ENCODE measurements at places on chromosomes 1 and 21. TPM values are rescaled to one million over a fixed set of nuclear protein-coding genes. Genes with fewer than 3 reads are reported as not detected.

DNA sequence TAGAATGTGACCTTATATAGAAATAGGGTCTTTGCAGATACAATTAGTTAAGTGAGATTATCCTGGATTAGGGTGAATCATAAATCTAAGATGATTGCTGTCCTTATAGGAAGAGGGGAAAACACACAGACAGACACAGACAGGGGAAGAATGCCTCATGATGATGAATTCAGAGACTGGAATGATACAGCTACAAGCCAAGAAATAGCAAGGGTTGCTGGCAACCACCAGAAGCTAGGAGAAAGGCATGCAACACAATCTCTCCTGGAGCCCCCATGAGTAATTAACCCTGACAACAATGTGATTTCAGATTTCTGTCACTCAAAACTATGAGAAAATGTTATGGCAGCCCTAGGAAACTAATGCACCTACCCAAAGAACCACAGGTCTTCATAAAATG, 19.1 kb upstream of the PPIH start:
- no peaks in the 10 kb centered on the region for H3K4me1 ChIP-seq
- H3K4me3 ChIP-seq, result no peak overlapping the region
- DNase-seq, result no peak
- H3K36me3 ChIP-seq, result no peaks in the 10 kb centered on the region
- H3K27ac ChIP-seq, result no peak overlapping the region

DNA sequence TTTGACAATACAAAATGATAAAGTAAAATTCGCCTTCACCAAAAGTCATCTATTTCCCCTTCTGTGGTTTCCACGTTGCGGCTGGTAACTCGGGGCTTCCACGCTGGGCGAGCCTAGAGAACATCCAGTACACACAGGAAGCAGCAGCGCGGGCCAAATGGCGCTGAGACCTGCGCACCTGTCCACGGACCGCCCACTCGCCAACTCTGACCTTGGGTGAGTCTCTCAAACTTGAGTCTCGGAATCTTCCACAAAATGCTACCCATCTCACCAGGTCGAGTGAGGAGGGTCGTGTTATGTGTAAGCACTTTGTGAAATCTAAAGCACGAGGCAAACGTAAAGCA, 820 bp upstream of the TTF2 start:
- no peak overlapping the region for H3K4me3 ChIP-seq
- H3K36me3 ChIP-seq, result peaks cover 9% of the 10 kb centered on the region
- H3K27ac ChIP-seq, result no peak overlapping the region
- DNase-seq, result peak; percentile 72
- H3K27me3 ChIP-seq, result no peaks in the 10 kb centered on the region

GPN2 gene
- polyA plus RNA-seq, result 15.1 TPM

GRCh38 chr1:224884361-224884801, 45.1 kb upstream of the DNAH14 start:
- no peaks in the 10 kb centered on the region for H3K4me1 ChIP-seq
- H3K27ac ChIP-seq, result no peak overlapping the region
- DNase-seq, result no peak
- peaks cover 8% of the 10 kb centered on the region for H3K36me3 ChIP-seq

DNA sequence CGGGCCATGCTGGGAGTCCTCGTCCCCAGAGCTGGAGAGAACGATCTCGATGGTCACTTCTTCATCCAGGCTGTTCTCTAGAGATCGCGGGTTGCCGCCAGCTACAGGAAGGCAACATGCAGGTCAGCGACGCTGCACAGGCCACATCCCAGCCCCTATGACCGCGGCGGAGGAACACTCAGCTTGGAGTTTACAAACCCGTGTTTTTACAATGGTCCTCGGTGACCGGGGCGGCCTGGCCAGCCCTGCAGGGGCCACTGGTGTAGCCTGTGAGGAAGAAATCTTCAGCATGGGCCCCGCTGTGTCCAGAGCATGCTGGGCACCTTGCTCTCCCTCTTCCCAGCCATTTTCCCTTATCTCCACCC, 30.5 kb downstream of the ZNF496 start:
- DNase-seq, result no peak
- peaks cover 27% of the 10 kb centered on the region for H3K36me3 ChIP-seq
- H3K27me3 ChIP-seq, result no peaks in the 10 kb centered on the region
- no peak overlapping the region for H3K27ac ChIP-seq
- peaks cover 4% of the 10 kb centered on the region for H3K4me1 ChIP-seq

SPATA21 gene
- polyA plus RNA-seq, result not detected

FHAD1 gene
- not detected for polyA plus RNA-seq

DNA sequence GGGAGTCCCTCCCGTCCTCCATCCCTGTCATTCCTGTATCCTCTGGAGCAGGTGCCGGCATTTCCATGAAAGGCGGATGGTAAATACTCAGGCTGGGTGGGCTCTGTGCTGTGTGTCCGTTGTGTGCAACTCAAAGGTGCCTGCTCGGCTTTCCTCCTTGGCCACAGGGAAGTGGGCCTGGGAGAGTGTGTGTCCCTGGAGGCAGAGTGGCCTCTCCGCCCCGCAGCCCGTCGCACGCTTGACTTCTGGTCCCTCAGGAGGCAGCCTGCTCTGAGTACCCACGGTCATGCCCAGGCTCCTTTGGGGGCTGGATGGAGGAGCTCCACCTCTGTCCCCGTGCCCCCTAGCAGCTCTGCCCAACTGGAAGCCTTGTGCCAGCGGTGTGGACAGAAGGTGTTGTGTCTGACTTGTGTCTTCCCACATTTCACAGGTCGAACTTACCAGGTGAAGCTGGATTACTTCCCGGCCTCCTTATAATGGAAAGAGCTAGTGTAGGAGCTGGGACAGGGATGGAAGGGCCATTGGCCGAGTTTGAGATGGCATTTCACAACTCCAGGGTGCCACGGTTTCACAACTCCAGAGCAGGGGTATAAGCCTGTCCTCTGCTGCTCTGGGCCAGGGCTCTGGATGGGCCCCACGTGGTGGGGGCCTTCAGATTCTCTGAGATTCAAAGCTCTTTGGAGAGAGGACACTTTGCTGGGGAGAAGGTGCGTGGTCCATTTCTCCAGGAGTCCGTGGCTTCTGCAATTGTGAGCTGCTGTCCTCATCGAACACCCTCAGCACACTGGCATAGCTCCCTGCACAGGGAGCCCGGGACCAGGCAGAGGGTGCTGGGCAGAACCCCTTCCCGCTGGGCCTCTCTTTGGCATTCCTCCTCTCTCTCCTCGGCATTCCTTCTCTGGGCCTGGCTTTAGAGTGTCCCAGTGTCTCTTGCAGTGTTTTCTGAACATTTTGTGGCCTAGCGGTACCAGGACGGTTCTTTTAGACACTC, 152.7 kb upstream of the COL6A1 start:
- no peak overlapping the region for H3K27ac ChIP-seq
- H3K27me3 ChIP-seq, result peaks cover 7% of the 10 kb centered on the region
- peaks cover 12% of the 10 kb centered on the region for H3K4me1 ChIP-seq
- H3K36me3 ChIP-seq, result no peaks in the 10 kb centered on the region
- peak overlapping the region; percentile 59 for H3K4me3 ChIP-seq

- no peak for DNase-seq
- H3K36me3 ChIP-seq, result no peaks in the 10 kb centered on the region
- H3K4me1 ChIP-seq, result peaks cover 43% of the 10 kb centered on the region
- no peak overlapping the region for H3K27ac ChIP-seq
Observed at GRCh38 chr1:205584732-205585131, 47.1 kb downstream of the ELK4 start.

DPH5 gene
- polyA plus RNA-seq, result 45.8 TPM

DNA sequence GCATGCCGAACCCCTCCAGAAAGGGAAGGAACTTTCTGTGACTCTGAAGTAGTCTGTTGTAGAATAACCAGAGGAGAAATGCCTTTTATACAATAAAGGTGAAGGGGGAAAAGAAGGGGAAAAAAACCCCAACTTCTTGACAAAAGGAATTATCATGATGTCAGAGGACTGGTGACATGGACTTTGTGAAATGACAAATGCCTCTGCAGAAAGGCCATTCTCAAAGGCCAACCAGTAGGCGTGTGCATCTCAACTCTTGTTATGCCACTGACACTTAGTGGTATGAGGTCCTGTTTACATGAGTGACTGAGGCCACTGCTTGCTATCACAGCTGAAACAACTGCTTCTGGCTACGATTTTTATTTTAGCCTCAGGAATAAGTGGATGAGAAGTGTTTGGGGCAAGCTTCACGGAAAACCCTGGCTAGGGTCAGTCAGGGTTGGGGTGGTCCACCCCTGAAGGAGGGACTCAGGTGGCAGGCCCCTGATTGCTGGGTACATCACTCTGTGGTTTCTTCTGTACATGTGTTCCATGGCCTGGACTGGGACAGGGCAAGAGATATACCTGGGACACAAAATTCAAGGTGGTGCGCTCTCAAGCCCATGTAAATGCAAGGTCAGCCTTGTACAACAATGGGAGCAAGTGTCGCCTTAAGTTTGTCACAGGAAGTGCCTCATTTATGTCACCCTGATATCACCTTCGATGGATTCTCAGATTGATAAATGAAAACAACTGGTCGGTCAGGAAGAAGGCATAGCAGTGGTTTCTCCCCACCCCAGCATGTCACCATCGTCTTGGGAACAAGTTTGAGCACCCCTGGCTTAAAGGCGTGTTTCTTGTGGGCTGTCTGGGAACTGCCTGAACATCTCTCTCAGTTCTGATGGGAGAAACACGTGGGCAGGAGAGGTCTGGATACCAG, 12.4 kb downstream of the RUNX1 start:
- no peak overlapping the region for H3K4me3 ChIP-seq
- H3K27ac ChIP-seq, result no peak overlapping the region
- H3K4me1 ChIP-seq, result peaks cover 58% of the 10 kb centered on the region
- DNase-seq, result no peak
- peaks cover 19% of the 10 kb centered on the region for H3K36me3 ChIP-seq
- H3K27me3 ChIP-seq, result no peaks in the 10 kb centered on the region

ZYG11B gene
- 10.0 TPM for polyA plus RNA-seq

- no peak overlapping the region for H3K4me3 ChIP-seq
- H3K36me3 ChIP-seq, result peaks cover 9% of the 10 kb centered on the region
Observed at GRCh38 chr1:11138029-11138428, 38.4 kb upstream of the EXOSC10 start.

GJA8 gene
- polyA plus RNA-seq, result not detected

DNA sequence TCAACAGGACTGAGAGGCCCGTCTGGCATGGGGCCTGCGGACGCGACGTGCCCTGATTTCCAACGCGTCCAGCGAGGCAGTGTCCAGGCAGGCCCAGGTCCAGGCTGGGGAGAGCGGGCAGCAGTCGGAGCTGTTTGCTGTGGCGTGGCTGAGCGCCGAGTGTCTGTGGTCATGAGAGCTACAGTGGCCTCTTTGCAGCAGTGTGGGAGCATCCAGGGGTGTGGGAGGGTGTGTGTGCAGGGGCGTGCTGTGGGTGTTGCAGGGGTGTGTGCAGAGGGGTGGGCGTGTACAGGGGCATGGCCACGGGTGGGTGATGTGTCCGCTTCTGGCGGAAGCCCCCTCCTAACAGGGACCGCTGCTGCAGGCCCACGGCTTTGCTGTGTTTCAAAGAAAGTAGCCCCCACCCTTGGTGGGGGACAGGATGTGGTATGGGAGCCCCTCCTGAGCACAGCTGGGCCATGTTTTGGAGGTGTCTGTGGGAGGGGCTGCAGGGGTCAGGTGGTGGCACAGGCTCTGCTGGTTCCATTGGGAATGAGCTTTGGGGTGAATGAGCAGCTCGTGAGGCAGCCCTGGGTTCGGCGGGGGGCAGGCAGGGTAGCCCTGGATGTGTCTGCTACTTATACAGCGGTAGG, 17.7 kb downstream of the PLCH2 start:
- no peaks in the 10 kb centered on the region for H3K36me3 ChIP-seq
- H3K27ac ChIP-seq, result peak overlapping the region; percentile 88
- peak overlapping the region; percentile 66 for H3K4me3 ChIP-seq
- no peaks in the 10 kb centered on the region for H3K27me3 ChIP-seq

DNA sequence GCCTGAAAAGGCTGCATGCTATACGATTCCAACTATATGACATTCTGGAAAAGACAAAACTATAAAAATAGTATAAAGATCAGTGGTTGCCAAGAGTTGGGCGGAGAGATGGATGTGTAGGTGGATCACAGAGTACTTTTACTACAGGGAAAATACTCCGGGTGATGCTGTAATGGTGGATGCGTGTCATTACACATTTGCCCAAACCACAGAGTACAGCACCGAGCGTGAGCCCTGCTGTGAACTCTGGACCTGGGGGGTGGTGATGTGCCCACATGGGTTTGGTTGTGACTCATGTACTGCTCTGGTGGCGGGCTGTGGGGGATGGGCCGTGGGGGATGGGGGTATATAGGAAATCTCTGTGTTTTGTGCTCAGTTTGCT, 162.7 kb upstream of the COL6A1 start:
- no peak overlapping the region for H3K4me3 ChIP-seq
- peaks cover 27% of the 10 kb centered on the region for H3K27me3 ChIP-seq
- H3K27ac ChIP-seq, result no peak overlapping the region
- peaks cover 3% of the 10 kb centered on the region for H3K4me1 ChIP-seq
- no peaks in the 10 kb centered on the region for H3K36me3 ChIP-seq
- no peak for DNase-seq

DCST1 gene
- not detected for polyA plus RNA-seq

GRCh38 chr1:214438530-214438929, 112.9 kb downstream of the PTPN14 start:
- no peak overlapping the region for H3K27ac ChIP-seq
- H3K4me3 ChIP-seq, result no peak overlapping the region
- H3K36me3 ChIP-seq, result no peaks in the 10 kb centered on the region
- peaks cover 7% of the 10 kb centered on the region for H3K27me3 ChIP-seq
- DNase-seq, result no peak

BTBD8 gene
- polyA plus RNA-seq, result 0.64 TPM

DNA sequence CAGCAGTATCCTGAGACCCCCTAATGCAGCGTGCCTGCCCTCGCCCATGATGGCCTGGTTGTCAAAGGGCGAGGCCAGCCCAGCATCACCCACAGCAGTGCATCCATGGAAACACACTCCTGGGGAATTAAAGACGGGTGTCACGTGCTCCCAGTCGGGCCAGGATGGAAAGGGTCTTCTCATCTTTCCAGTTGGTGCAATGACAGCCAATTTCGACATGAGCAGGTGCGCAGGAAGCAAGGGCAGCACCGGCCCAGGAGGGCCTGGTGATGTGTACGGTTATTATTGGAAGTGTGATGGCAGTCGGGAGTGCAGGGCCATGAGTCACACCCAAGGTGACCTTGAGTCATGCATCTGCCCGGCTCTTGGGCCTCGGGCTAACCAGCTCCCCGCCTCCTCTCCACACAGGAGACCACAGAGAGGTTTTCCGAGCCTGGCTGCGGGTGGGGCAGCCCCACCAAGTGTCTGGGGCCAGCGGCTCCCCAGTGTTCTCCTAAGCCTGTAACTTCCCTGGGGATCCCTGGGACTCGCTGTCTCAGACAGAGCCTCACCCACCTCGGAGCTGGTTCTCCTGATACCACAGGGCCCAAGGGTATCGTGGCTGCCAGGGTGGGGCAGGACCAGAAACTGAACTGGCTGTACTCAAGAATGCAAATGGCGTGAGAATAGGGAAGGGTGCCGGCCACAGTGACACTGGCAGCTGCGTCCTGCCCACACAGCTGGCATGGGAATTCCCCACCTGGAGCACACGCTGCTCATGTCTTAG, 119.8 kb downstream of the SIK1 start:
- H3K36me3 ChIP-seq, result no peaks in the 10 kb centered on the region
- no peak overlapping the region for H3K4me3 ChIP-seq
- H3K27ac ChIP-seq, result peak overlapping the region; percentile 21
- H3K27me3 ChIP-seq, result peaks cover 22% of the 10 kb centered on the region
- peak; percentile 30 for DNase-seq
- peaks cover 23% of the 10 kb centered on the region for H3K4me1 ChIP-seq

DNA sequence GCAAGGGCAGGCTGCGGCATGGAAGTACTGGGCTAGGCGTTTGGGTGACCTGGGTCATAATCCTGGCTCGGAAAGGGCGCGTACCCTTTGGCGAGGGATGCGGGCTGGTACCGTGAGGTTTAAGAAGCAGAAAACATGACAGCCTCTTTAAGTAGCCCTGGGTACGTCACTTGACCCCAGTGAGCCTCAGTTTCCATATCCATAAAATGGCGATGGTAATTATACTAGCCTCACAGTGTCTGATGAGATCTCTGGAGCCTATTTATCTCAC, 700 bp downstream of the PIGV start:
- peak; percentile 3 for DNase-seq
- peaks cover 40% of the 10 kb centered on the region for H3K4me1 ChIP-seq
- H3K27me3 ChIP-seq, result no peaks in the 10 kb centered on the region
- peaks cover 12% of the 10 kb centered on the region for H3K36me3 ChIP-seq
- H3K27ac ChIP-seq, result peak overlapping the region; percentile 59

All from naive B cell (primary cell).